ENCODE measurements at places on chromosomes 5 and 9. TPM values are rescaled to one million over a fixed set of nuclear protein-coding genes. Genes with fewer than 3 reads are reported as not detected.

Gene PLPP7
- not detected for total RNA-seq

Gene SLC36A2
- not detected for total RNA-seq

Gene OGN
- not detected for total RNA-seq

Gene NR5A1
- not detected for total RNA-seq

Gene CYLC2
- total RNA-seq: not detected

Gene RPP25L
- total RNA-seq: 24.3 TPM

Gene ZNF883
- 3.3 TPM for total RNA-seq

Gene TMEM174
- total RNA-seq: not detected

Gene FST
- total RNA-seq: 529 TPM

Gene PTPRD
- 0.11 TPM for total RNA-seq

Gene BTNL8
- total RNA-seq: not detected

Gene PCDHGA4
- total RNA-seq: 0.07 TPM

Gene NRARP
- 1.1 TPM for total RNA-seq

Gene GPR21
- total RNA-seq: not detected

Gene MARCOL
- not detected for total RNA-seq

Gene CD274
- total RNA-seq: 27.6 TPM

Gene ZDHHC11B
- total RNA-seq: not detected

Gene SGCD
- total RNA-seq: not detected

Gene PAEP
- total RNA-seq: not detected

Gene BTNL3
- total RNA-seq: not detected

Gene ADCY2
- total RNA-seq: not detected

Gene DRD1
- total RNA-seq: not detected

Gene GPR151
- total RNA-seq: not detected

Gene C9orf85
- 9.7 TPM for total RNA-seq

Gene TUSC1
- 10.6 TPM for total RNA-seq

Gene LHX6
- total RNA-seq: 0.44 TPM

Gene INVS
- total RNA-seq: 20.4 TPM

Gene CAMK4
- total RNA-seq: 3.8 TPM

Gene UAP1L1
- 5.6 TPM for total RNA-seq

Gene RAPGEF6
- 9.7 TPM for total RNA-seq

Gene SLC25A48
- not detected for total RNA-seq

Gene FOXB2
- not detected for total RNA-seq

Gene POU4F3
- not detected for total RNA-seq

Gene GPX8
- 63.1 TPM for total RNA-seq

Gene CDKN2B
- 4.7 TPM for total RNA-seq

Gene ANKRD31
- 0.10 TPM for total RNA-seq

Gene ACOT12
- not detected for total RNA-seq

Gene WWC1
- total RNA-seq: 37.9 TPM

Gene CCNJL
- 3.1 TPM for total RNA-seq

Gene NOTCH1
- 49.8 TPM for total RNA-seq

Gene OLFML2A
- total RNA-seq: 3.1 TPM

Gene SLC36A3
- total RNA-seq: not detected

Gene PCDHB11
- not detected for total RNA-seq

Gene PCDHA13
- 0.04 TPM for total RNA-seq

Gene CYSTM1
- 39.0 TPM for total RNA-seq

Gene CORO2A
- 39.3 TPM for total RNA-seq

Gene NIPAL4
- 5.6 TPM for total RNA-seq

Gene PHYHD1
- 12.9 TPM for total RNA-seq

Gene SPATA31E1
- total RNA-seq: not detected

Gene PCDHGA11
- total RNA-seq: 2.7 TPM

Gene SLC2A6
- 41.7 TPM for total RNA-seq

Gene RNF208
- 0.18 TPM for total RNA-seq

Gene MSMP
- not detected for total RNA-seq

Gene FGD3
- total RNA-seq: 0.20 TPM

Gene SLC1A3
- total RNA-seq: 18.2 TPM
